ENCODE measurements at places on chromosomes 13 and 19.

DNA sequence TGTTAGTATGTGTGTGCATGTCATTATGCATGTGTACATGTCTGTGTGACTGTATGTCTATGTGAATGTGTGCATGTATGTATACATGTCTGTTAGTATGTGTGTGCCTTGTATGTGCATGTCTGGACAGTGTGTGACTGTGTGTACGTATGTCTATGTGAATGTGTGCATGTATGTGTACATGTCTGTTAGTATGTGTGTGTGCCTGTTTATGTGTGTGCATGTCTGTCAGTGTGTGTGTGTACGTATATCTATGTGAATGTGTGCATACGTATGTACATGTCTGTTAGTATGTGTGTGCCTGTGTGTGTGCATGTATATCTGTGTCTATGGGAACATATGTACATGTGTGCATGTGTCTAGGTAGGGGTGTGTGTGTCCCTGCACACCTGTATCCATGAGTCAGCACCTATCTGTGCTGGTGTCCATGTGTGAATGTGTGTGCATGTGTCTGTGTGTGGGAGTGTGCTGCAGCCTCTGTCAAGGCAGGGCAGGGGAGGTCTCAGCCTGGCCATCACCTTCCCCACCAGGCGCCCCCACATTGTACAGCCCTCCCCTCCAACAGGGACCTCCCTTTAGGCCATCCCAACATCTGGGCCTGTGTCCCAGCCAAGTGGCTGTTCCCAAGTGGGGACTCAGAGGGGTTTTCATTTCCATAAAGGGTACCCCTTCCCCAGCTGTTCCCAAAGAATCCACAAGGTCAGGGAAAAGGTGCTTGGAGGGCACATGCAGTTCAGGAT lies 4.4 kb downstream of the GAS6 start:
- DNase-seq, result no peak

DNA sequence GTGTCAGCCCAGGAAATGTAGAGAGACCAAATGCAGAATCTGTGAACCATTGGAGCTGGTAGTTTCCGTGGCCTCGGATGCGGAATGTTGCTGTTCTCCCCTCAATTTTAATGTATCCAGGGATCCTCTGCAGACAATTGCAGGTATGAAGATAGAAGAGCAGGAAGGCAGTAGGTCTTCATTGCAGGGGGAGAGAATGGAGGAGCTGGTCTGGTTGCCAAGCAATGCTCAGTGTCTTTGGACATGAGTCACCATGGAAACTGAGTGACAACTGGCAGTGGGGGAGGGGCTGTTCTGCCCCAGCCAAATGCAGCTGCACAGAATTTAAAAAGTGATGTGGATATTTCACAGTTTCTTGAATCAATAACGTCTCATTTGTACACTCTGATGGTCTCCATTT lies 56.1 kb upstream of the ZNF835 start:
- no peak for DNase-seq

DNA sequence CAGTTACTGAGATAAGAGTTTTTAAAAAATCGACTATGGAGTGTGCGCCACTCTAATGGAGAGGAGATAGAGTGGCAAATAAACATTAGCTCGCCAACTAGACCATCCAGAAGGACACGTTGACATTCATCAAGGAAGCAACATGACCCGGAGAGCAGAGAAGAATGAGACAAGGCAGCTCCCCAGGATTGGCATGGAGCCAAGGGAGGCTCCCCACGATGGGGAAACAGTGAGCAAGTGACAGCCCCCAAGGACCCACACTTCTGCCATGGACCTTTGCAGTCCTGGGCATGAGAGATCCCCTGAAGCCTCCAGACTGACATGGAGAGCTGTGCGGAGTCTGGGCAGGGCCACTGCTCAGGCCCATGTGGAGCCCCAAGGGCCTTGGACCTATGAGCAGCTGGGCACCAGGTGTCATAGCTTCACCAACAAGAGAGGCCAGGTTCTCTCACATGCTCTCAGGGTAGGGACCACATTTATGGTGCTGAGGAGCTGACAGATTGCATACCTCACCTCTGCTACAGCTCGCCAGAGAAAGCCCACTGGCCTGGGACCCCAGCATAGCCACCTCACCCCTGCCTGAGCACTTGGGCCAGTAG lies 6.7 kb downstream of the SIGLEC6 start:
- DNase-seq, result no peak

GRCh38 chr13:49220856-49221589 lies 885 bp downstream of the MLNR start:
- peak; percentile 75 for DNase-seq

- DNase-seq, result no peak
These were observed 33.6 kb downstream of the KCTD15 start for GRCh38 chr19:33830264-33830663.

DNA sequence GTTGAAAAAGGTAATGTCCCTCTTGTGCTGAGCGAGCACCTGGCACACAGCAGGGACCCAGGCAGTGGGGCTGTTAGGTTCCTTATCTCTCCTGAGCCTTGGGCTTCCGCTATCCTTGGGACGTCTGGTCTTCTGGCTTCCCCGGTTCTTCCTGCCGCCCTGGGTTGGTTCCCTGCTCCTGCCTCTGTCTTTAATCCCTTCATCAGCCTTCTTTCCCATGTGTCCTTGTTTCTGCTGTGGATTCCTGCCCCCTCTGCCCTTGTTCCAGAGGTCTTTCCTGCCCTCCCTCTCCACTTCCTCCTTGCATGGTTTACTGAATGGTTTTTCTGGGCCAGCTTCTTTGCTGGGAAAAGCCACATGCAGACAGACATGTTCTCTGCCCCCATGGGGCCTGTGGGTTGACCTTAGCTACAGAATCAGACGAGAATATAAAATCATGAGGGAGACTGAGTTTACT lies 2.6 kb downstream of the EPN1 start:
- DNase-seq, result no peak
